ENCODE measurements at places on chromosomes 16 and 17.

DNA sequence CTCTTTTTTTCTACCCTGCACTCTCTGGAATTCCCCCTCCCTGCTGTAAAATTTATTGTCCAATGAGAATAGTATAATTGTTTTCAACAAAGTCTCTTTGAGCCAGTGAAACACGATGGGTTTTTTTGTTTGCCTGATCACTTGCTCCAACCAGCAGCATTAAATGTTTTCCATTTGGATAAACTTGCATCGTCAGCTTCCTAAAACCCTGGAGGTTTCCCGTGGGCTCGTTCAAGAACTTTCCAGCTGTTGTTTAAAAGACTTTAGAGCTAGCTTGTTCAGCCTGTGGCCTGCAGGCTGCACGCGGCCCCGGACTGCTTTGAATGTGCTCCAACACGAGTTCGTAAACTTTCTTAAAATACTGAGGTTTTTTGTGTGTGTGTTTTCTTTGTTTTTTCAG lies 14.9 kb downstream of the NAGPA start:
- DNase-seq = no peak

GRCh38 chr16:73159296-73159695 lies 111.4 kb upstream of the ZFHX3 start:
- no peak for DNase-seq

GRCh38 chr16:3243882-3244281 lies 8.9 kb upstream of the ZNF200 start:
- no peak for DNase-seq

DNA sequence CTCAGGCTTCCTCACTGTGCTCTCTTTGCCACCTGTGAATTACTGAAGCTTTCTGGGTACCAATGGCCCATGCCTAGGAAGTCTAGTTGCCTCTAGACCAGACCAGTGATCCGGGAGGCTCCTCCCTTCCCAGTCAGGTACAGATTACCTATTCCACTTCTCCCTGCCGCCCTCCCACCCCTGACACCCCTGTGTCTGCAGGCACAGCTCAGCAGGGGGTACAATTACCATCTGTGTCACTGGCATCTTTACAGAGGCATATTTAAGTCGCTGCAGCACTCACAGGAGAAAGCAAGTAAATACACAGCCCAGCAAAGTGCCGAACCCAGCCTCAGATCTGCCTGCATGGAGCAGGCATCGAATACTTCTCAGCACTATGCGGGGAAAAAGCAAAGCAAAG lies 5.3 kb upstream of the WSCD1 start:
- DNase-seq = no peak

DNA sequence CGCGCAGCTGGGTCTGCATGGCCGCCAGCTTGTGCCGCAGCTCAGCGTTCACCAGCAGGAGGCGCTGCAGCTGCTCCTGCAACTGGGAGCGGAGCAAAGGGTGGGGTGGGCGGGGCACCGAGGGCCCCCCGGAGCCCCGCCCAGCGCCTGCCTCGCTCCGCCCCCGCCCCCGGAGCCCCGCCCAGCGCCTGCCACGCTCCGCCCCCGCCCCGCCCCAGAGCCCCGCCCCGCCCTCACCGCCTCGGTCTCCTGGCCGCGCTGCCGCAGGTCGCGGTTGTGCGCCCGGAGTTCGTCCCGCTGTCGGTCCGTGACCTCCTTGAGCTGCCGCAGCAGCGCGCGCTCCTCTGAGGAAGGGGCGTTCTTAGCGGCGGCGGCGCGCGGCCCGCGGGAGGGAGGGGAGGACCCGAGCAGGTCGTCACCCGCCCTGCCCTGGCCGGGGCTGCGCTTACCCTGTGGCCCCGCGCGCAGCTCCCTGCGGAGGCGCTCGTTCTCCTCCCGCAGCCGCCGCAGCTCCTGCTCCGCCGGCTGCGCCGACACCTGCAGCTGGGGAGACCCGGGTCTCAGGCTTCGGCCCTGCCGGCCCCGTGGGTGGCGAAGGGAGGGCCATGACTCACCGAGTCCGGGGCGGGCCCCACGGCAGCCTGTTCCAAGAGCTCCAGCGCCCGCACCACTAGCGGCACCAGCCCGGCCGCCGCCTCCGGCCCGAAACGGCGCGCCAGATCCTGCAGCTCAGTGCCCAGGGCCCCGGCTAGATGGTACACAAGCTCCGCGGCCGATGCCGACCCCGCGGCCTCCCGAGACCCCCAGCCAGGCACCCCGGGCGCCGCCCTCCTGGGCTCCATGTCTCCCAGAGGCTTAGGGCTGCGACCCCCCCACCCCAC lies 463 bp downstream of the RILP start:
- peak; percentile 85 for DNase-seq

- no peak for DNase-seq
Measured at GRCh38 chr16:65662256-65662655, 540.4 kb upstream of the CDH11 start.

DNA sequence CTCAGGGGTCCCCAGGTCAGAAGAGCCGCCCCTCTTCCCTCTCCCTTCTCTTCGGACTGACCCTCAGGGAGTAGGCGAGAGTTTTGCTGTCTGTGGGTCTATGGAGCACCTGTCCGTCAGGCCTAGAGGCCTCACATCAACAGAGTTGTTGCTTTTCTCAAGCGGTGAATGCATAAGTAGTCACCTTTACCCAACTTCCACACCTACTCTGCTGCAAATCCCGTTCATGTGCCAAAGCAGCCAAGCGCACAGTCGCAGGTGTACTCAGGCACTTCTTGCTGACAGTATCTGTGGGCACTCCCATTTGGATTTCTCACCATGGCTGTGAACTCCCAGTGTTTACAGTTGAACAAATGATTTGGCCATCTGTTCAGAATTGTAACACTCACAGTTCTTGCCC lies 4.0 kb upstream of the FA2H start:
- no peak for DNase-seq

GRCh38 chr16:2429771-2430663 lies 770 bp downstream of the CCNF start:
- DNase-seq = no peak

DNA sequence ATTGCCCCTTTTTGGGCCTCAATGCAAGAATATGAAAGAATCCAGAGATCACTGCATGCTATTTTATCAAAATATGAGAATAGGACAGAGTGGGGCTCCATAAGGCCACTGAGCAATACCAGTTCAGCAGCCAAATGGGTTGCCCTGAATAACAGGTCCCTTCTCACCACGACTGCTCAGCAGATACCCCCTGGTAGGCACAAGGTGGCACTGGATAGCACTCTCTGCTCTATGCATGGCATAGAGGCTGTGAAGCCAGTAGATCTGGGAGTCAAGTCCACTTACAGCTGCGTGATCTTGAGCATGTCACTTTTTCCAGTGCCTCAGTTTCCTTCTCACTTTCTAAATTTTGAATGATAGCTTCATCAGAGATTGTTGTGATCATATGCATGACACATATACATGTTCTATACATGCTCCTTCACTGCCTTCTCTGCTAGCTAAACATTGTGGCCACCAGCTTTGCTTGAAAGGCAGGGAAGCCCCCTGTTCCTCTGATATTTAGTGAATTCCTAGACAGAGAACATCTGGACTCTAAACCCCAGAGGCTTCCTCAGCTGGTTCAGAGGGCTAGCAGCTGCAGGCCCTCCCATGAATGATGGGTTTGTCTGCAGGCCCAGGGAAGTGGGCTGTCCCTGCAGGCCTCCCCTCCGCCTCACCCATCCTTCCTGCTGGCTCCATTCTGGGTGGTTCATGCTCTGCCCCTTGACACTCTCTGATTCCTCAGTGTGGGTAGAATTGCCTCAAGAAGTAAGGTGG lies 84.9 kb upstream of the ASIC2 start:
- DNase-seq = no peak

- DNase-seq = peak; percentile 58
Measured at GRCh38 chr17:59004338-59005111, 102.2 kb downstream of the TRIM37 start.

GRCh38 chr16:71746442-71747046 lies 22.0 kb upstream of the PHLPP2 start:
- no peak for DNase-seq

- no peak for DNase-seq
Measured at GRCh38 chr17:60395508-60396065, 3.7 kb upstream of the USP32 start.

DNA sequence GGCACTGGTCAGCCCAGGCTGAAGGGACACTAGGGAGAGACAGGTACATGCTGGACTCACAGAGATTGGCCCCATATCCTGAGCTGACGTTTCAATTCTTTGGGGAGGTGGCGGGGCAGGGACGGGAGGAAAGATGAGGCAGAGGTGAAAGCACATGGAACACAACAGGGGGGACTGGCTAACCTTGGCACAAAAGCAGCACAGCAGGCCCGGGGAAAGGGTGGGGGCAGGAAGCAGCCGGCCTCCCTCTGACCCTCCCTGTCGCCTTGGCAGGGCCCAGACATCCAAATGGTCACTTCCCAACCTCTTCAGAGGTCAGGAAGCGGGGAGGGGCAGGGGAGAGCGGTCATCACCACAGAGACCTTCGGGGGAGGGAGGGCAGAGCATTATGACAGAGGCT lies 6.6 kb downstream of the VAT1 start:
- no peak for DNase-seq

- DNase-seq = peak; percentile 83
Measured at GRCh38 chr17:76385892-76386786, 1.7 kb downstream of the SPHK1 start.

GRCh38 chr17:9240659-9241370 lies 219.5 kb downstream of the NTN1 start:
- no peak for DNase-seq

- no peak for DNase-seq
Measured at GRCh38 chr16:65392806-65393565, 271.1 kb upstream of the CDH11 start.

GRCh38 chr16:35562919-35563318 lies 2103.5 kb downstream of the TP53TG3F start:
- DNase-seq = no peak

DNA sequence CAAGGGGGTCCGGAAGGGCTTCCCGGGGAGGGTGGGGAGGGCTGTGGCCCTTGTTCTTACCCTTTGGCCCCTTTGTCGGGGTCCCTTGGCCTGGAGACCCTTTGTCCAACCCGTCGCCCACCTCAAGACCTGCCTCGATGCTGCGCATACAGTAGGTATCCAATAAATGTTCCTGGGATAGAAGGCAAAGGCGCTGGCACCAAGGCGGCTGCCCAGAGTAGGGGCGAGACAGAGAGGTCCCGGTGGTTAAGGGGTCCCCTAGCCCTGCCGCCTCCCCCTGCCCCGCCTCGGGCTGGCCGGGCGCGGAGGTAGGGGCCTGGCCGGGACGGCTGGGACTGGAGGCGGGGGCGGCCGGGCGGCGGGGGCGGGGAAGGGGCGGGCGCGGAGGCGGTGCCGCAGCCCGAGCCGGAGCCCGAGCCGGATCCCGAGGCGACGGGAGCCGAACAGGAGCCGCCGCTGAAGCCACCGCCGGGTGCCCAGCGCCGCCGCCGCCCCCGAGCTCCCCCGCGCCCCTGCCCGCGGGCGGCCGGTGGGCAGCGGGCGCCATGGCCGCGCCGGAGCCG lies at the start of gene NHERF2:
TSS of gene NHERF2 (plus strand) at position 442 of the 563 bp plus-strand sequence. CDS start at position 546, 104 bp downstream.
- DNase-seq = no peak

GRCh38 chr16:1530349-1530882 lies 3.0 kb upstream of the TMEM204 start:
- no peak for DNase-seq

GRCh38 chr16:73713251-73713650 lies 583.4 kb upstream of the PSMD7 start:
- no peak for DNase-seq

DNA sequence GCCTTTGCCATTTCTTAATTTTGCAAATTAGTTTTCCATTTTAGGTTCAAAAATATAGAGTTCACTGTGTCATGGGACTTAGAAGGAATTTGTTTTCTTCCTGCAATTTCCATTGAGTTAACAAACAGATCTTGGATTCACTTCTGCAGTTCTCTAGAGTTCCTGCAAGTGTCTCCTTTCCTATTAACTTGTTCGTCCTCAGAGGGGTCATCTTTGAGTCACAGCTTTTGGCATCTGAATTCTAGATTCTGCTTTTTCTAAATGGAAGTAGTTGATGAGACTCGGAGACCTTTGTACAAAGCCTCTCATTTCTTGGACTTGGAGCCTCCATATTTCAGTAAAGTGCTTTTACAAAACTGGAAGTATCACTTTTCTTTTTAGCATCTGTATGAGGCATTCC lies 323.3 kb downstream of the BCAS3 start:
- no peak for DNase-seq

DNA sequence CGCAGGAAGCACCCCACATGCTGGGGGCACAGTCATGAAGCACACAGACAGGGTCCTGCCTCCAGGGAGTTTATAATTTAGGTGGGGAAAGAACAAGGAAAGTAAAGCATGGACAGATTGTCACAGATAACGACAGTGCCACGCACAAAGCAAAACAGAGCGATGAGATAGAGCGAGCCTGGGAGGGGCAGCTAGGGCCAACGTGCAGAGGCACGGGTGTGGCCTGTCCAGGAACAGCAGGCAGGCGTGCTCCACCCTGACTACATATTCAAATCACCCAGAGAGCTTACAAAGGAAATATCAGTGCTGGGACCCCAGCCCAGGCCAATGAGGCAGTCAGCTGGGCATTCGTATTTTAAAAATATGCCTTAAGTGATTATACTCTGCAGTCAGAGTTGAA lies 16.8 kb downstream of the LGALS9 start:
- DNase-seq = no peak

- DNase-seq = no peak
Measured at GRCh38 chr16:66131895-66132294, 234.6 kb upstream of the CDH5 start.

DNA sequence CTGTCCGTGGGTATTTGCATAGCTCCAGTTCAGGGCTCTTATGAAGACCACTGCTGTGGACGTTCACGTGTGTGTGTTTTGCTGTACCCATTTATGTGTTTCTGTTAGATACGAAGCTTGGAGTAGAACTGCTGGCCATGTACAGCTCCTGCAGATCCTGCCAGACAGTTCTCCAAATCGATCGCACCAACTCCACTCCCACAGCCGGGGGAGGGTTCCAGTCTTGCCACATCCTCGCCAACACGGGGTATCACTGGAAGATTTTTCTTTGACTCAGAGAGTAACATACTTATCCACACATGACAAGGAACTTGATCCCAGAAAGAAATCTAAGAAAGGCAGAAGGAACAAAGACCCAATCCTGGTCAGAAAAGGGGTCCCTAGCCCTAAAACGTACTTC lies 37.4 kb downstream of the TMEM186 start:
- no peak for DNase-seq

DNA sequence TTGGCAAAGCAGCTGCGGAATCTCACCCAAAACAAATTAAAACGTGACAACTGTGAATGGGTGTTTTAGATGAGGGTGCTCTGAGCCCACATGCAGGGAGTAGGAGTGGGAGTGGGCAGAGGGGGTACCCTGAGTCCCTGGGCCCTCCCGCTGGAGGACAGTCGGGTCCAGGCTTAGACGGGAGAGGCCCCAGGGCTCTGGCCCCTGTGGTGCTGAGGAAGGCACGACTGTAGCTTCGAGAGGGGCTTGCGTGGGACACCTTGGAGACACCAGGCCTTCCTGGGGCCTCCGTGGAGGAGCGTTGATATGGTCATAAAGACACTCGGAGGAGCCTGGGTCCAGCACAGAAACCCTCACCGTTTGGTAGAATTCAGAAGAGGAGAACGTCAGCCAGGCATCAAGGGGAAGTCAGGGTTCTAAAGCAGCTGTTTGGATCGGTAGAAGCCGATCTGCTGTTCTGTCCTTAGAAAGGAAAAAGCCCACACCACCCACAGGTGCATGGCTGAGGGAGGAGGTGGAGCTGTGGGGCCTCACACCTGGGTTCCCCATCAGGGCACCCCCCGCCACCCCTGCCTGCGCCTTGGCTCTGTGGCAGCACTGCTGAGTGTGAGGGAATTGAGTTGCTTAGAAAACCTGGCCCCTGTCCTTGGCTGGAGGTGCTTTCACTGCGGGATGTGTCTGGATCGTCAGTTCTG lies 18.4 kb downstream of the DBNDD1 start:
- no peak for DNase-seq

- no peak for DNase-seq
Measured at GRCh38 chr17:49055181-49055927, 58.2 kb downstream of the IGF2BP1 start.

Data from activated CD4-positive, alpha-beta T cell treated with anti-CD3 and anti-CD28 coated beads for 24 hours (primary cell).